Gastrocnemius medialis (tissue), 4 donors: ENCODE measurements at places on chromosomes 4 and X.

DNA sequence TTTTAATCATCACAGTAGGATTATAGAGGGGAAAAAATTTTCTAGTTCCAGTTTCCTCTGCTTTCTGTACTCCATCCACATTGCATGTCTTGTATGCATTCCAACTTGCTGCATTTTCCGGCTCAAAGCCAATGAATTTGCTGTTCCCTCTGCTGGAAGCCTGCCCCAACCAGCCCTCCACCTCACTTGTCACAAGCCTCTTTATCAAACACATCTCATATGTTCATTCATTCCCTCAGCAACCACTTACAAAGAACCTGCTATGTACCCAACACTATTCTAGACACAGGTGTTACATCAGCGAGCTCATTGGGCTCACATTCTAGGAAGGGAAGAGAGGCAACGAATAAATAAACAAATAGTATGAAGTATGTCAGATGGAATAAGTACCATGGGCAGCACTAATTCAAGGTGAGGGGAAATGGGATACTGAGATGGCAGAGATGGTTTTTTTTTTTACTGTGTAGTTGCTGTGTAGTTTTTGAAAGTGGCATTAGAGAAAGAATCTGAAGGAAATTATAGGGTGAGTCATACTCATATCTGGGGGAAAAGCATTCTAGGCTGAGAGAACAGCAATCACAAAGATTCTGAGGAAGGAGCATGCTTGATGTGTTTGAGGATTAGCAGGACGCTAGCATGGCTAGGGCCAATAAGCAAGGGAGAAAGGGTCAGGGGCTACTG is 332.5 kb downstream of the PDGFC start:
- no peak for DNase-seq

- DNase-seq: no peak
These were observed 1002.5 kb upstream of the LCORL start for GRCh38 chr4:19024047-19024446.

- no peak for DNase-seq
These were observed 213.8 kb upstream of the RADX start for GRCh38 chrX:106397788-106398538.

DNA sequence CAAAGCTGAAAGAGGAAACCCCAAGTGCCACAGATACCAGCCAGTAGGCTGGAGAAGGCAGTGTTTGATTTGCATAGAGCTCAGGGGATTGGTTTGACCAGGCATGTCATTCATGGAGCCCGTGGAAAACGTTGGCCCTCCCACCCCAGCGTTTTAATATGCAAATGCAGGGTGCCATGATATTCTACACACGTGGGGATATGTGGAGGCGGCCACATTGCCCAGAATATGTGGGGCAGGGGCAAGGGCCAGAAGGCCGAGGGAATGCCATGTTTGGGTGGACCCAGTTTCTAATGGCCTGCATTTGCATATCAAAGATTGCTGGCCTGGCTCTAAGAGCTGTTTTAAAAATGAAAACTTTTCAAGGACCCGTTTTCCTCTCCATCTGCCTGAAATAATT is 71.1 kb downstream of the MAP9 start:
- no peak for DNase-seq

DNA sequence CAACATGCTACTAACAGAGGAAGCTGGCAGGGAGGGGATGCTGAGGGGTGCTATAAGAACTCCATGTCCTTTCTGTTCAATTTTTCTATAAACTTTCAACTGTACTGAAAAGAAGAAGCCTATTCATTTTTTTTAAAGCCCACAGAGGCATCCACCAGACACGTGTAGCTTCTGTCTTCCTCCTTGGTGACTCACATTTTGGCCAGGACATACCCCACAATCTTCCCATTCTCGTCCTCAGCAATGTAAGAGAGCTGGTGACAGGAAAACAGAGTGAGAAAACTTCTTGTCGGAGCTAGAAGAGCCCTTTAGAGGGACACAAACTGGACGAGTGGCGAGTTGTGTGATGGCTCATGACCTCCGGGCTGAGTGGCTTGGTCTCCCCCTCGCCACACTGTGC is 1.1 kb downstream of the NAA10 start:
- no peak for DNase-seq

GRCh38 chr4:86543560-86544309 is 50.4 kb upstream of the PTPN13 start:
- DNase-seq: no peak

GRCh38 chr4:98555798-98556445 is 102.5 kb downstream of the TSPAN5 start:
- DNase-seq: no peak
